ENCODE measurements at places on chromosomes 4 and X.
A peak's percentile ranks its signal among the peaks of the same experiment; 100 is the strongest.

DNA sequence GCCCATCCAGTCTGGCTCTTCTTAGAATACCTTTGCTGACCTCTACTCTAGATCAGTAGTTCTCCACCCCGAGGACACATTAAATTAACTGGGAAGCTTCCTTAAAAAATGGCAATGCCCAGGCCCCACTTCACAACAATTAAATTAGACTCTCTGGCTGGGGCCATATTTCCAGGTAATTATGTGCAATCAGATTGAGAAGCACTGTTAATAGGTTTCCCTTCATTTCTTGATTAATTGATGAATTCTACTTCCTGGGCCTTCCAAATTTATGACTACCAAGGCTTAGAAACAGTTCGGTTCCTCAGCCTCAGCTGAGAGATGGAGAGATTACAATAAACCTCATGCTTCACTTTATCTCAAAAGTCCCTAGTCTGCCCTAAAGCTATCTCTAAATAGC lies 71.7 kb upstream of the LIMCH1 start:
- DNase-seq: no peak

DNA sequence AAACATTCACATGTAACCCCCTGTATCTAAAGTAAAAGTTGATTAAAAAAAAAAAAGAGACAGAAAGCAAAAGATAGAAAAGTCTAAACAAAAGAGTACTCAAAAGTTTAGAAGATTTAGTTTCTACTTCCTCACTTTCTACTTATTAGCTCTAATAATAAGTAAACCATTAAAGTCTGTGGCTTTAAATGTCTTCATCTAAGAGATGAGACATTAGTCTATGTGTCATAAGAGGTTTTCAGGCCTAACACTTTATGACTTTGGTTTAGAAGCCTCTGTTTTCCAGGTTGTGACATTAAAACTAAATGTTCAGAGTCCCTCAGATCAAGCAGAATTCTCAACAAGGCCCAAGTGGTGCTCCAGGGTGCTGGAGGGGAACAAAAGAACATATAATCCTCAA lies 42.2 kb upstream of the GUCY1A1 start:
- DNase-seq: no peak

GRCh38 chr4:184983672-184984356 lies 34.5 kb upstream of the HELT start:
- DNase-seq: peak; percentile 26

DNA sequence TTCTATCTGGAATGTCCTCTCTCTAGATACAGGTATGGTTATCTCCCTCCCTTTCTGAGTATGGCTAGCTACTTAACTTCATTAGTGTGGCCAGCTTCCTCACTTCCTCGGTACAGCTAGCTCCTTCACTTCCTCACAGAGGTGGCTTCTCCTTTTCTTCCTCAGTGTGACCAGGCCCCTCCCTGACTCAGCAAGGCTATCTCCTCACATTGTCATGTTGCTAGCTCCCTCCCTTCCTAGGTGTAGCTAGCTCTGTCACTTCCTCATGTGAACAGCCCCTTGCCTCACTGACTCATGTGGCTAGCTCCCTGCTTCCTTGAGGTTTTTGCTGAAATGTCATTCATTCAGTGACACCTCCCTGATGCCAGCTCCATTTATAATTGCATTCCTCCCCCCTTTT lies 67.3 kb upstream of the DDIT4L start:
- DNase-seq: no peak

- no peak for DNase-seq
Measured at GRCh38 chrX:10944136-10944885, 166.8 kb upstream of the HCCS start.

GRCh38 chrX:113741744-113742143 lies 842.1 kb upstream of the HTR2C start:
- DNase-seq: peak; percentile 13

DNA sequence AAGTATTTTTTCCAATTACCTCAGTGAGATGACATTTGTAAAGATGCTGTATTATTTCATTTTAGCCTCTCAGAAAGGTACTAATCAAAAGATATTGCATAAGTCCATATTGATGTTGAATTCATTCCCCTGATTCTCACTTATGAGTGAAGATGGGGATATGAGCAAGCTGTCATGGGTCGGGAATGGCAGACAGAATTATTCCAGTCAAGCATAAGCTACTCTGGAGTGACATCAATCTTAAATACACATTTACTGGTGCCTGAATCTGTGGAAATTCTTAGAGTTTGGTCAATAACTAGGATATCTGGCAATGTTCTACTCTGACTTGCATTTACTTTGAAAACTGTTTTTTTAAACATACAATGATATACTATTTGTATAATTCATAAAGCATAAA lies 283.8 kb upstream of the PCDH7 start:
- no peak for DNase-seq

DNA sequence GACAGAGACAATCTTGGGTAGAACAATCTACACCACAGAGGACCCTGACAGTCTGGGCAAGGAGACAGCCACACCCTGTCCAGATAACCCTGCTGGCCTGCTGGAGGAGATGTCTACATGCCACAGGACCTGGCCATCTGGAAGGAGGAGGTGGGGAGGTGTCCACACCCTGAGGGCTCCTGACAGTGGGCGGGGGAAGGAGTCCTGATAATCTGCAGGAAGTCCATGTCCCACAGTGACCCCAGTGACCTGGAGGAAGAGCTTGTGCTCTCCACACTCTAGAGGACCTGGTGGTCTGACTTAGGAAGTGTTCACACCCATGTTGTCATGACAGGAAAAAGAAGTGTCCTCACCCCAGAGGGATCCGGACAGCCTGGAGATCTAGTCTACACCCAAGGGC lies 5.5 kb downstream of the SUV39H1 start:
- DNase-seq: no peak

GRCh38 chr4:71133491-71133890 lies 140.0 kb downstream of the DCK start:
- DNase-seq: no peak

GRCh38 chr4:47482326-47482725 lies 2.7 kb upstream of the ATP10D start:
- no peak for DNase-seq

- DNase-seq: no peak
Measured at GRCh38 chrX:13875572-13875971, 58.7 kb upstream of the GPM6B start.

DNA sequence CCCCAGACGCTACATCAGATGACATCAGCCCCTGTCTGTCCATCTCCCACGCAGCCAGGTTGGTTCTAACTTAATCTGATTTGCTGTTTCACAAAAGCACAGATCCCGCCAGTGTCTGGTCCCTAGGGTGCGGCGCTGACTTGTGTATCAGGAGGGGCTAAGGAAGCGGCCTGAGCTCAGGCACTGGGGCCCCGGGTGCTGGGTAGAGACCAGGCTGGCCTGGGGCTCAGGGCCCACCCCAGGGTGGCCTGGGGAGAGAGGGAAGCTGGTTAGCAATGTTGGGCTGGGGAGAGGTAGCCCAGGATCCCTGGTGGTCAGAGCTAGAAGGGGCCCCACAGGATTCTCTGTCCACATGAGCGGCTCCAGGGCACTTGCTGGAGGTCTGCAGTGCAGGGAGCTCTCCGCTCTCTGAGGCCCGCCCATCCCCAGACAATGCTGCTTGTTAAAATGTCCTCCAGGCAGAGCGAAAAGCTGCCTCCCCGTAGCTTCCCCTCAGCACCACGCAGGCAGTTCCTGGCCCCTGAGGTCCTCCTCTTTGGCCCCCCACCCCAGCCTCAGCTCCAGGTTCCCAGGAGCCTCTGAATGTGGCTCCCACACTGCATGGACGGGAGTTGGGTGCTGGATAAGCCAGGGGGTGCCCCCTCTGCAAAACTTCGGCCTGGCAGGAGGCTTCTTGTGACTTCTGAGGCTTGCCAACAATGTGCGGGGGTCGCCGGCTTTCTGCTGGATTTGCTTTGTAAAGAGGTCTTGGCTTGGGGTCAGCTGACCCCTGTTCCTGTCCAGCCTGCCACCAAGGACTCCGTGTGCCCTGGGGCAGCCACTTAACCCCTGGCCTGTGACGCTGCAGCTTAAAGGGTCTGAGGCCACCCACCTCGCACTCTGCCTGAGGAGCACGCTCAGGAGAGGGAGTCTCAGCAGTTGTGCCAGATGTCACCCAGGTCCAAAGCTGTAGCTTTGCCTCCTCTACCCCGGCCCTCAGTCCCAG lies 112.9 kb downstream of the CPZ start:
- DNase-seq: no peak

- no peak for DNase-seq
Measured at GRCh38 chr4:86181585-86181984, 178.3 kb downstream of the MAPK10 start.

DNA sequence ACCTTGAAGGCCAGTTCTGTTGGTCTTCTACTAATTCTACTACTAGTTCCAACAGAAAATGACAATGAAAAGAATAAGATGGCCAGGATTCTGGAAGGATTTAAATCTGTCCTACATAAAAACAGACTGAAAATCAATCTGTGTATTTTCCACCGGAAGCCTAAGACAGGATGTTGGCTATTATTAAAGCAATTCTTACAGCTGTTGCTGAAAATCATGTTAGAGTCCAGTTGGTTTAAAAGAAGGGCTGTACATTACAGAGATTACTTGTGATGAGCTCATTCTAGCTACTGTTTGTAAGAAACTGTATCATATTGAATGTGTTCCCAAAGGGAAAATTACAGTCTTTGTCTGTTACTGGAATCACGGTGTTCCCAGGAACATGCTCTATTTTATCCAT lies 54.8 kb upstream of the MAGEB16 start:
- DNase-seq: no peak

- DNase-seq: no peak
Measured at GRCh38 chrX:146614663-146615478, 194.7 kb upstream of the CXorf51B start.

- DNase-seq: no peak
Measured at GRCh38 chr4:10803713-10804343, 119.3 kb upstream of the CLNK start.

GRCh38 chr4:48939785-48940184 lies 33.2 kb upstream of the OCIAD2 start:
- DNase-seq: no peak

- no peak for DNase-seq
Measured at GRCh38 chrX:150038315-150038714, 100.0 kb upstream of the EOLA2 start.

DNA sequence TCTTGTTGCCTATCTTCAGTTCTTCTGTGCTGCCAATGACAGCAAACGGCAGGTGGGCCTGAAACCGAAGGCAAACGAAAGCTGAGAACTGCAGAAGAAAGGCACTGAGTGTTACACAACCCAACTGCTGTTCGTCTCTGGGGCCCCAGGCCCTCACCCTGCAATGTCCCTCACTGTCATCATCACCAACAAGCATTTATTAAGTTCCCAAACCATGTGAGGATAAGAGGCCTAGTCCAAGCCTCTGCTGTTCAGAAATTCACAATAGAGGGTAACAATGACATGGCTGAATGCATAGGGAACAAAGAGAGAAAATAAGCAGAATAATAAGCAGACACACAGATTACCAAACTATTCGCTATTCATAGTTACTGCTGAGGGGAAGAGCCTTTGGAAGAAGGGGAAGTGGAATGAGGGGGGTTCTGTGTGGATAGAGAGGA lies 34.5 kb upstream of the NKRF start:
- no peak for DNase-seq

DNA sequence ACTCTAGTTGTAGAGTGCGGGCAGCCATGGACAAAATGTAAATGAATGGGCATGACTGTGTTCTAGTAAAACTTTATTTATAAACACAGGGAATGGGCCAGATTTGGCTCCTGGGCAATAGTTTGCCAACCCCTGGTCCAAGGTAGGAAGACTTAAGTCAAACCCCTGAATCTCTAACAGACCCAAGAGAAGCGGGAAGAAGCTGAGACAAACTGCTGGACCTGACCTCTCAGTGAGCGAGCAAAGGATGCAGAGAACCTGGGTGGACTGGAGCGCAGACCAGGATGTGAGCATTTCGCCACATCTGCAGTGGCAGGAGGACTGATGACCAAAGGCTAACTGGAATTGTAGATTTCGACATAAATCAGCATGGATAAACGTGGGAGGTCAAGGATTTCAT lies 201.6 kb downstream of the STIM2 start:
- DNase-seq: no peak

- peak; percentile 74 for DNase-seq
Measured at GRCh38 chr4:37978248-37978924, 18.2 kb downstream of the PTTG2 start.

GRCh38 chr4:66097218-66097617 lies 426.9 kb upstream of the EPHA5 start:
- no peak for DNase-seq

DNA sequence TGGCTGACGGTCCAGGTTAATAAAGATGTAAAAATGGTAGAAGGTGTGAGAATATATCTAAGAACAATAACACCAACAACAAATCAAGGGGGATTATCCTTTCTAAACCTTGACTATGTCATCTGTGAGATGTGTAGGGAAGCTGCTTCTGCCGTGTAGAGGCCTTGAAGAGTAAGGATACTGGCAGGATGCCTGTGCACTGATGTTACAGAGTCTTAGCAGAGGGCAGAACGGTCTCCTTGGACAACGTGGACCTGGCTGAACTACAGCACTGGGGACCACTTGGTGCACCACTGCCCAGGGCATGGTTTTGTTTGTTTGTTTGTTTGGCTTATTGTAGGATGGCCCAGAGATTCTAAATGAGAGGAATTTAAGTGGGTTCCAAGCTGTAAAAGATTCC lies 33.5 kb downstream of the GPAT3 start:
- no peak for DNase-seq

GRCh38 chr4:73409012-73409862 lies 5.2 kb downstream of the ALB start:
- DNase-seq: no peak

GRCh38 chr4:186676531-186677161 lies 47.0 kb downstream of the FAT1 start:
- no peak for DNase-seq

DNA sequence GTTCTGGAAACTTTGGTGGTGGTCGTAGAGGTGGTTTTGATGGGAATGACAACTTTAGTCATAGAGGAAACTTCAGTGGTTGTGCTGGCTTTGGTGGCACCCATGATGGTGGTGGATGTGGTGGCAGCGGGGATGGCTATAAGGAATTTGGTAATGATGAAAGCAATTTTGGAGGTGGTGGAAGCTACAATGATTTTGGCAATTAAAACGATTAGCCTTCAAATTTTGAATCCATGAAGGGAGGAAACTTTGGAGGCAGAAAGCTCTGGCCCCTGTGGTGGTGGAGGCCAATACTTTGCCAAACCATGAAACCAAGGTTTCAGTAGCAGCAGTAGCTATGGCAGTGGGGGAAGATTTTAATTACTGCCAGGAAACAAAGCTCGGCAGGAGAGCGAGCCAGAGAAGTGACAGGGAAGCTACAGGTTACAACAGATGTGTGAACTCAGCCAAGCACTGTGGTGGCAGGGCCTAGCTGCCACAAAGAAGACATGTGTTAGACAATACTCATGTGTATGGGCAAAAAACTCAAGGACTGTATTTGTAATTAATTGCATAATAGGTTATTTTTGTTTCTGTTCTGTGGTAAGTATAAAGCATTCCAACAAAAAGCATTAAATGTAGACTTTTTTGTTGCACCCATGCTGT lies 23.2 kb upstream of the SOD3 start:
- no peak for DNase-seq

GRCh38 chr4:67234296-67234695 lies 311.0 kb downstream of the CENPC start:
- no peak for DNase-seq

- peak; percentile 16 for DNase-seq
Measured at GRCh38 chr4:106522839-106523238, 154.3 kb upstream of the GIMD1 start.

Measured in NAMALWA (cell line).